ENCODE measurements at places on chromosomes 7 and 10. TPM values are rescaled to one million over a fixed set of nuclear protein-coding genes. Genes with fewer than 3 reads are reported as not detected.

The LIPF gene
- total RNA-seq, result not detected

The SLIT1 gene
- total RNA-seq, result not detected

The GTF2IRD1 gene
- total RNA-seq, result 14.8 TPM

The AKR1C3 gene
- total RNA-seq, result 41.5 TPM

The EPHB6 gene
- total RNA-seq, result 13.4 TPM

The NKX2-3 gene
- total RNA-seq, result not detected

The CTAGE4 gene
- 1.9 TPM for total RNA-seq

The AKR1C8 gene
- total RNA-seq, result not detected

The PRSS2 gene
- total RNA-seq, result not detected

The RAPGEF5 gene
- total RNA-seq, result 0.49 TPM

The LRIT1 gene
- not detected for total RNA-seq

The CYP26C1 gene
- 0.16 TPM for total RNA-seq

The H2AZ2 gene
- total RNA-seq, result 98.4 TPM

The ACSM6 gene
- total RNA-seq, result not detected

The OPN1SW gene
- not detected for total RNA-seq

The AGAP3 gene
- 73.5 TPM for total RNA-seq

The OR9A2 gene
- not detected for total RNA-seq

The GFRA1 gene
- 31.3 TPM for total RNA-seq

The NODAL gene
- not detected for total RNA-seq

The CCNY gene
- 33.5 TPM for total RNA-seq

The TEX47 gene
- not detected for total RNA-seq

The OR2A1 gene
- 0.12 TPM for total RNA-seq

The ATP6V0E2 gene
- total RNA-seq, result 16.7 TPM

The RTKN2 gene
- total RNA-seq, result 0.61 TPM

The ELN gene
- 36.6 TPM for total RNA-seq

The SEMA4G gene
- total RNA-seq, result 1.8 TPM

The LIPM gene
- not detected for total RNA-seq

The OLAH gene
- total RNA-seq, result not detected

The GRM8 gene
- not detected for total RNA-seq

The NUDT13 gene
- 0.97 TPM for total RNA-seq

The GLRX3 gene
- total RNA-seq, result 40.7 TPM

The CLCN1 gene
- under 0.01 TPM for total RNA-seq

The DLG5 gene
- total RNA-seq, result 54.2 TPM

The WNT2 gene
- 7.5 TPM for total RNA-seq

The TAS2R41 gene
- total RNA-seq, result 0.49 TPM

The NXPH1 gene
- not detected for total RNA-seq

The PPP1R17 gene
- total RNA-seq, result not detected

The HYAL4 gene
- total RNA-seq, result not detected

The SORCS1 gene
- not detected for total RNA-seq

The PON1 gene
- not detected for total RNA-seq

The GAD2 gene
- not detected for total RNA-seq

The LRGUK gene
- 0.36 TPM for total RNA-seq

The CYP2C19 gene
- not detected for total RNA-seq

The GPR26 gene
- not detected for total RNA-seq

The PDCD11 gene
- total RNA-seq, result 36.7 TPM

The MUC3A gene
- not detected for total RNA-seq

The NEUROD6 gene
- not detected for total RNA-seq

The KAZALD1 gene
- total RNA-seq, result 9.7 TPM

The STEAP4 gene
- total RNA-seq, result 1.8 TPM

The MMRN2 gene
- total RNA-seq, result 1.6 TPM

The RSPH10B2 gene
- total RNA-seq, result under 0.01 TPM

The PRKAR2B gene
- 0.97 TPM for total RNA-seq

The CALN1 gene
- not detected for total RNA-seq

The NUTM2A gene
- total RNA-seq, result 0.49 TPM

Measured in hair follicle dermal papilla cell (primary cell).